ENCODE measurements at places on chromosomes 2 and 18. TPM values are rescaled to one million over a fixed set of nuclear protein-coding genes. Genes with fewer than 3 reads are reported as not detected.

GRCh38 chr18:10296491-10296890 lies 157.9 kb upstream of the APCDD1 start:
- no peak for DNase-seq

DNA sequence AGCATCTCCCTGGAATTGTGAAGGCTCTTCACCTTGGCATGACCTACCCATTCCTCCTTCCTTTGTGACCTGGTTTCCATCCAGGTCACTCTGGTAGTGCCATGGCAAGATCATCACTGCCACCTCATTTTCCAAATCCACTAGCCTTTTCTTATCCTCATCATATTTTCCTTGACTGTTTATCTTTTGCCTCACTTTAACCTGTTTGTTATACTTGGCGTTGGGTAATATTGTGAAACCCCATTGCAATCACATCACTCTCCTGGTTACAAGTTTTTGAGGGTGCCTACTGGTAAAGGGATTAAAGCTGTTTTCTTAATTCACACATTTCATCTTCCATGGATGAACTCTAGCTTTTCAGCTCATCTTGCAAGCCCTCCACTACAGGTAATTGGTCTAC lies 39.1 kb upstream of the IGFBP2 start:
- DNase-seq, result no peak

- DNase-seq, result no peak
These were observed 494.1 kb upstream of the SLC39A10 start for GRCh38 chr2:195162918-195163317.

POTEI gene
- total RNA-seq, result not detected

GALNT5 gene
- total RNA-seq, result not detected
